ENCODE measurements at places on chromosomes 2 and 18. TPM values are rescaled to one million over a fixed set of nuclear protein-coding genes. Genes with fewer than 3 reads are reported as not detected.

PLB1 gene
- not detected for total RNA-seq

PRKAG3 gene
- total RNA-seq: not detected

PTCD3 gene
- 55.5 TPM for total RNA-seq

DNA sequence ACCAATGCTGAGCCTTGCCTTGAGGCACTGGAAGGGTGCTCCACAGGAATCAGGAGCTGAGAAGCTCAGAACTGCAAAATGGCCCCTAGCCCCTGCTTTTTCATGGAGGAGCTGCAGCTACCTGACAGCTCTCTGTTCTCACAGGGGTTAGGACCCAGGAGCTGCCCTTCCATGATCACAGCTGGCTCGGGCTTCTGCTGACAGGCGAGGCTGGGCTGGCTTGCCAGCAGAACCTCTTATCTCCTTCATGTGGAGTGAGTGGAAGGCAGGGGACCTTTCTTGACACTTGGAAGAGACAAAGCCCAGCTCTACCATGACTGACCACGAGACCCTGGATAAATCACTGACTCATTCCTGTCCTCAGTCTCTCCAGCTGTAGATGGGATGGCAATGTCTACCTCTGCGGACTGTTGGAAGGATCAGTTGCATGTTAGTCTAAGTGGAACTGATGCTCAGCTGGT, 113.4 kb downstream of the CAPN13 start:
- DNase-seq: no peak

- DNase-seq: no peak
Observed at GRCh38 chr2:85215448-85216401, 82.5 kb downstream of the TCF7L1 start.

GRCh38 chr2:13414897-13415296, 698.2 kb downstream of the TRIB2 start:
- DNase-seq: no peak

DNA sequence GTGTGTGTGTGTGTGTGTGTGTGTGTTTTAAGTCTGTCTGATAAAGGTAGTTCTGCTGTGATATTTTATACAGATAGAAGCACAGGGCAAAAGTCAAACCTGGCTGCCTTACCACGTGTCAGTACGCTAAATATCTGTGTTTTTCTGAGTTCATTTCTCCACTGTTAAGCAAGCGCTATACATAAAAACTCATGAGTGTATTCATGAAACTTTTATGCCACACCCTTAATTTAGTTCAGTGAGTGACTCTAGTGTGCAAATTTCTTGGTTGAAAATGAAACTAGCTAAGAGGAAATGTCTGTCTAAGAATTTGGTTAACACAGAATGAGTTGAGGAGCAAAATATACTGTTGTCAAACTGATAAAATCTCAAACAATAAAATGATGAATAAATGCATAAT, 11.2 kb downstream of the CASP10 start:
- DNase-seq: no peak

- no peak for DNase-seq
Observed at GRCh38 chr2:117952228-117952627, 61.6 kb downstream of the CCDC93 start.

DNA sequence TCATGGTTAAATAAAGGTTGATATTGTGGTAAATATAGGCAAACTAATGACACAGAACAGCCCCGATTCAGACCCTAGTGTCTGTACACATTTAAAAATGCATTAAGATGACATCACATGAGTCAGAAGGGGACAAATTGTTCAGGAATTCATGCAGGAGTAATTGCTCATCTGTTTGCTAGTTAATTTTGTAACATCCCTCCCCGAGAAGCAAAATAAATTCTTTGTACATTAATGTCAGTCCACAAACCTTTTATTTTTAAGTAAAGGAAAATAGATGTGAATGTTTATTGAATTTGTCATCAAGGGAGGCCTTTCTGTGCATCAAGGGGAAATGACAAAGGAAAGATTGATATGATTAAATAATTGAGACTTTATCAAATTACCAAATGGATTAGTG, 69.9 kb downstream of the SH3BP4 start:
- peak; percentile 68 for DNase-seq

Measured in Caki2 (cell line).